ENCODE measurements at places on chromosomes 3 and 15.

GRCh38 chr3:45210308-45211041 lies 15.6 kb downstream of the TMEM158 start:
- DNase-seq = peak; percentile 88

DNA sequence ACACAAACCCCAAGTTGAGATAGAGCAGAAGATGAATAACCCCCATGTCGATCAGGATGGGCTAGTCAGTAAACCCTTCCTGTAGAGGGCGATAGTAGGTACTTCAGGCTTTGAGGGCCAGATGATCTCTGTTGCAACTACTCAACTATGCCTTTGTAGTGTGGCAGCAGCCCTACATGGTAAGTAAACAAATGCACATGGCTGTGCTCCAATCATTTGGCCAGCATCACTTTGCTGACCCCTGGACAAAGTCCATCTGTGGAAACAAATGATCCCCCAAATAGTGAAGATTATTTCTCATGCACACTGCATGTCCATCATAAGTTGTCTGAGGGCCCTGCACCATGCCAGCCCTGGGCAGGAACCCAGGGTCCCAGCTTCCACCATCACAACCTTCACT lies 402.2 kb upstream of the PROK2 start:
- no peak for DNase-seq

DNA sequence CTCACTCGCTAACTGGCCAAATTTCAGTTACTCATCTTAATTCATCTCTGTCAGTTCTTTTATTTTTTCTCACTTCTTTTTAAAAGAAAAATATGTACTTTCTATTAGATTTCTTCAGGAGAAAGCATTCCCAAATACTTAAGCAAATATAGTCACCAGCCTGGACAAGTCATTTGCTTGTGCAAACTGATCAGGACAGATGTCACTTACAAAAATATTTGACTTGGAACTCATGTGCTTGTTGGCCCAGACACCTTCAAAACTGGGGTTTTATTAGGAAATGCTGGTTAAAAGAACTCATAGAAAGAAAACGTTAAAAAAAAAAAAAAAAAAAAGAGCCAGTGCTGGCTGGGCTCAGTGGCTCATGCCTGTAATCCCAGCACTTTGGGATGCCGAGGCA lies 31.3 kb upstream of the FOXP1 start:
- no peak for DNase-seq

DNA sequence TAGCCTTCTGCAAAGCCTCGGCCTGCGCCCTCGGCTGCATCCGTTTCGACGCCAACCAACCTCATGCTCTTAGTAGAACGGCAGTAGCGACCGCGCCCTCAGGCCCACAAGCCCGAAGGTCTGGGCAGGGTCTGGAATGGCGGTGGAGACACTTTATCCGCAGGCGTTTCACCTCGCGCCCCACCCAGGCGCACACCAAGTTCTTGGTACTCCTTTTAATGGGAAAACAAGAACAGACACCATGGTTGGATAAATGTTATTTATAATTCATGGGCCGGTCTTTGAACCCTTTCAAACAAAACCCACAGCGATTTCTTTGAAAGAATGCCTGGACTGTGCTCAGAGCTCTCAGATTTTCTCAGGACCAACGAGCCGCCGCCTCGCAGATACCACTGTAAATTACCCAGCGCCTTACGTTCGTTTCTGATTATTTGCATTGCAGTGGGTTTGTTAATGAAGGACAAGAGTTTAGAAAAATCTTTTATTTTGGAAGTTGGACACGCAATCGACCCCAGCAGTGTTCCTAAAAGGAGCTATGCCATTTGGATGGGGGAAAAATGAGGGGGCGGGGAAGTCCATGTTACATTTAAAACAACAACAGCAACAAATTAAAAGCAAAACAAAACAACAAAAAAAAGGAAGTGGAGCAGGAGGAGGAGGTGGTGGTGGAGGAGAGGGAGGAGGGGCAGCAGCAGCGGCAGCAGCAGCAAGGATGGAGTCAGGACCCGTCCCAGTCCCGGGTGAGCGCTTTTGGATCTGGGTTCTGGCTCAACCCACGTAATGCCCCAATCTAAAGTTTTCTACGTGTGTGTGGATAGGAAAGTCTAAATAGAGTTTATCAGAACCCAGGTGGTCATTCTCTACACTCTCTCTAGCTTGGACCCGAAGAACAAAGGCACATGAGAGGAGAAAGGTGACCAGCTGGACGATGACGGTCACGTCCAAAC lies 993 bp upstream of the ISL2 start:
- DNase-seq = no peak

DNA sequence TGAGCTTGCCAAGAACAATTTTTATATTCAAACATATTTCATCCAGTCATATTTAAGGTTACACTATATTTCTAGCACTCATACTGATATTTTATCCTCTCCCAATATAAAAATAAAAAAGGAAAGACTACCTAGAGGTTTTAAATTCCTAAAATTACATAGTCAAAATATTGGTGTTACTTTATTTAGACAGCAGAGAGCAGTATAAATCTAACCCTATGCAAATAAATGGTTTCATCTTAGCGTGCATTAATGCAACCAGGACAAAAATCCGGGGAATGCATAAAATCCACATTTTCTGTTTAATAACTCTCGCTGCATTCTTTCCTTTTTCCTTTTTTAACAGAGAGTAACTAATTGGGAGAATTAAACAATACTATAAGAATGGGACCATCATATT lies 1447.4 kb upstream of the ALCAM start:
- DNase-seq = no peak

- DNase-seq = no peak
These were observed 13.8 kb upstream of the MUSTN1 start for GRCh38 chr3:52848617-52849016.

- no peak for DNase-seq
These were observed 72.9 kb downstream of the RPN1 start for GRCh38 chr3:128577711-128578110.

GRCh38 chr3:38007754-38008090 lies 17.1 kb downstream of the VILL start:
- DNase-seq = no peak

DNA sequence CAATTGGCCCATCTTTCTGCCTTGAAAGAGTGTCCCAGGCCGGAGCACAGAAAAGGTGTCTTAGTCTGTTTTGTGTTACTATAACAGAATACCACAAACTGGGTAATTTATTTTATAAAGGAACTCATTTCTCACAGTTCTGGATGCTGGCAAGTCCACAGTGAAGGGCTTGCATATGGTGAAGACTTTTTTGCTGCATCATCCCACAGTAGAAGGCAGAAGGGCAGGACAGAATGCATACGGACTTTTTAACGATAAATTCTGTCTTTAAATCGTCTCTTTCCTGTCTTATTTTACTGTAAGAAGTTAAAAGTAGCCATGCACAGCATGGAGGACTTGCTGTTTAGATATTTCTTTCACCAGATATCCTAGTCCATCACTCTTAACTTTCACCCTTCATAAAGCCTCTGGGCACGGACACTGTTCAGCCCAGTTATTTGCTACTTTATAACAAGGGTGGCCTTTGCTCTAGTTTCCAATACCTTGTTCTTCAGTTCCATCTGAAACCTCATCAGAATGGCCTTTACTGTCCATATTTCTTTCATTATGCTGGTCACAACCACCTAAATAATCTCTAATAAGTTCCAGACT lies 10.3 kb upstream of the EIF1B start:
- no peak for DNase-seq

- no peak for DNase-seq
These were observed 819.1 kb downstream of the TUSC7 start for GRCh38 chr3:117528688-117529087.
